MCF 10A (cell line): ENCODE measurements at places on chromosomes 11 and 22. TPM values are rescaled to one million over a fixed set of nuclear protein-coding genes. Genes with fewer than 3 reads are reported as not detected.

GRCh38 chr11:78168539-78169477 lies 19.6 kb downstream of the KCTD21 start:
- peak; percentile 31 for DNase-seq

- no peak for DNase-seq
These were observed 243.4 kb upstream of the DDI1 start for GRCh38 chr11:103792981-103793468.

DNA sequence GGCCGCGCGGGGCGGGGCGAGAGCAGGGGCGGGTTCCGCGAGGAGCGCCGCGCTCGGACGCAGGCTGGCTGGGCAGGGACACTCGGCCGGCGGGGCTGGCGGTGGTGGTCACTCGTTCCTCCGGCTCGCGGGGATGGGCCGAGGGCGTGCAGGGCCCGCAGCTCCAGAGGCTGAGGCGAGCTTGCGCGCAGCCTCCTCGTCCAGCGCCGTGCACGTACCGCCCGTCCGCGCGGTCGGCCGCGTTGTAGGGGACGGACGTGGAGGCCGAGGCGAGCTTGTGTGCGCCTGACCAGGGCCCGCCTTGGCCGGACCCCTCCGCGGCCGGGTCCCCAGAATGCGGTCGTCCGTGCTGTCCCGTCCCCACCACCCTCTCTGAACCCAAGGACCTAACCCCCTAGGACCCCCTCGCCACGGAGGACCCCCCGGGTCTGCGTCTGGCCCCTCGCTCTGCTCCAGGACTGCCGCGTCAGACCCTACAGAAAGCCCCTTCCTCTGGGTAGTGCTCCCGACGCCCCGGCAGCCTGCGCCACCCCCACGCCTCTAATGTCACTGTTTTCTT lies 569 bp upstream of the YPEL1 start:
- DNase-seq, result no peak

The PYGM gene
- total RNA-seq, result 0.09 and 0.10 TPM in 2 replicates

The IFITM10 gene
- 1.9 and 2.0 TPM in 2 replicates for total RNA-seq
